ENCODE measurements at places on chromosomes 1 and 21.

GRCh38 chr21:17667256-17667655 is 54.6 kb upstream of the BTG3 start:
- no peak for DNase-seq

GRCh38 chr1:177891809-177892208 is 78.0 kb downstream of the SEC16B start:
- no peak for DNase-seq

- no peak for DNase-seq
These were observed 40.4 kb downstream of the RIMS3 start for GRCh38 chr1:40625076-40625475.

DNA sequence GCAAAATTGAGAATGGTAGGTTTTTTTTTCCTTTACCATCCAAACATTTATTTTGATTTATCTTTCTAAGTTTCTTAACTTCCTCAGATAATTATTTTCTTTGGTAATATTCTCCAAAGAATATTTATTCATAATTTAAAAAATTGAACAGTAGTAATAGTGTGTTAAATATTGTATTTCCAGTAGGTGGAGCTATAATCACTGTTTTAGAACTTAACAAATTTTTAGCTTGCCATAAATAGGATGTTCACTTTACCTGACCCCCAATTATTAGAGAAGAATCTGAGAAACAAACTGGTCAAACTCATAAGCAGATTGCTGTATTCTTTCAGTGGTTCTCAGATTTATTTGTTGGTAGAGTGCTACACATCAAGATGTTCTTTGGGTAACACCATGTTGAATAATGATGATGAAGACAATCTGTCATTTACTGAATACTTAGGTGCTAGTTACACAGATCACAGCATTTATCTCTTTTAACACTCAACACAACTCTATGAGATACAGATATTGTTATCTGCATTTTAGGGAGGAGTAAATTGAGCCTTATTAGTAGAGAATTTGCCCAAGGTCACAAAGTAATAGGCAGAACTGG is 82.4 kb upstream of the GPR88 start:
- DNase-seq, result peak; percentile 63

GRCh38 chr1:15154480-15155036 is 1.0 kb downstream of the TMEM51 start:
- DNase-seq, result no peak

DNA sequence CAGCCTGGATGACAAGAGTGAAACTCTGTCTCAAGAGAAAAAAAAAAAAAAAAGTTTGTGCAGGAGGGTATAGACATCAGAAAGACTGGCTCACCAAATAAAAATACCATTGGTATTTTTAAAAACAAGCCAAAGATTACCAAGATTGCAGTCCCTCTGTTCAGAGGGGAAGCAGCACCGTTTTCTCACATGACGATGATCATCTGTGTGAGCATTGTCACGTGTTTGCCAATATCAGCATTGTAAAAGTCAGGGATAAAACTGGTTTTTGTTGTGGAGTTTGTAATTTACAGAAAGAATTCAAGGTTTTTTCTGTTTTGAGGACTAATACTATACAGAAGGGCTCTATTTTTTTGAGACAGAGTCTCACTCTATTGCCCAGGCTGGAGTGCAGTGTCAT is 26.5 kb downstream of the ZNF362 start:
- DNase-seq, result no peak

- DNase-seq, result no peak
These were observed 121.2 kb upstream of the KCNJ6 start for GRCh38 chr21:38037416-38037815.

GRCh38 chr1:87926131-87926830 is 597.6 kb downstream of the LMO4 start:
- no peak for DNase-seq

- no peak for DNase-seq
These were observed 32.9 kb downstream of the UROD start for GRCh38 chr1:45044916-45045315.

GRCh38 chr1:199954699-199955098 is 72.8 kb upstream of the NR5A2 start:
- no peak for DNase-seq

GRCh38 chr21:37529649-37530048 is 163.1 kb downstream of the DYRK1A start:
- no peak for DNase-seq

- DNase-seq, result no peak
These were observed 794 bp downstream of the KRTAP12-3 start for GRCh38 chr21:44658541-44658910.

GRCh38 chr21:34262469-34262845 is 101.3 kb upstream of the KCNE2 start:
- no peak for DNase-seq

GRCh38 chr1:17301767-17302166 is 6.2 kb upstream of the PADI4 start:
- DNase-seq, result no peak

GRCh38 chr1:32877211-32878110 is 6.7 kb upstream of the FNDC5 start:
- DNase-seq, result no peak

DNA sequence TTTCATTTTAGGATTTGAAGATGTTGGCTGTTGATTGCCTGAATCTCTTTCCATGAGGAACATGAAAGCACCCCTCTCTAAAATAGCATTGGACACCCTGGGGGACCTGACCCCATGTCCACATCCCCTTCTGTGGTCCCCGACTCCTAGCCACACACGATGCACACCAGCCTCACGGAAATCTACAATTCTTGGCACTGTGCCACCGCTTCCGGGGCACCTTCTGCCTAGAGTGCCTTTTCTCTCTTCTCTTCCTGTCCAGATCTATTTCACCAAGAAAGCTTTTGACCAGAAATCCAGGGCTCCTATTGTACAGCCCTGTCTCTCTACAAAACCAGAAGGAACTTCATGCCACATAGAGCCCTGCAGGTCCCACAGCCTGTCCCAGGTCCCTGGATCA is 50.3 kb downstream of the MYSM1 start:
- DNase-seq, result peak; percentile 15

DNA sequence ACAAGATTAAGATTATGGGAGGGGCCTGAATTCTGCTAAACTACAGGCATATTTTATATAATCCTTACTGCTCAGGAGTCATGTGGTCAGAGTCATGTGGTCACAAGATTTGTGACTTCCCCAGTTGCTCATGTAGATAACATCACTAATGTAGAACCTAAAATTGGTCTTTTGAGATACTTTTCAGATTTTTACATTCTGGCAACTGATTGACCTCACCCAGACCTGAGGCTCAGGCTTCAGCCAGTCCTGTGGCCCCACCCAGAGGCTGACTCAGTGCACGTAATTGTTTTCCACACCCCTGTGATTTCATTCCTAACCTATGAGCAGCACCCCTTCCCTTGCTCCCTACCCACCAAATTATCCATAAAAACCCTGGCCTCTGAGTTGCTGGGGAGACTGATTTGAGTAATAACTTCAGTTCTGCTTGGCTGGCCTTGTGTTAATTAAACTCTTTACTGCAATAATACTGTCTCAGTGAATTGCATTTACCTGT is 41.7 kb upstream of the ZNF326 start:
- peak; percentile 33 for DNase-seq

- DNase-seq, result no peak
These were observed 29.3 kb upstream of the COL6A2 start for GRCh38 chr21:46068516-46069079.

DNA sequence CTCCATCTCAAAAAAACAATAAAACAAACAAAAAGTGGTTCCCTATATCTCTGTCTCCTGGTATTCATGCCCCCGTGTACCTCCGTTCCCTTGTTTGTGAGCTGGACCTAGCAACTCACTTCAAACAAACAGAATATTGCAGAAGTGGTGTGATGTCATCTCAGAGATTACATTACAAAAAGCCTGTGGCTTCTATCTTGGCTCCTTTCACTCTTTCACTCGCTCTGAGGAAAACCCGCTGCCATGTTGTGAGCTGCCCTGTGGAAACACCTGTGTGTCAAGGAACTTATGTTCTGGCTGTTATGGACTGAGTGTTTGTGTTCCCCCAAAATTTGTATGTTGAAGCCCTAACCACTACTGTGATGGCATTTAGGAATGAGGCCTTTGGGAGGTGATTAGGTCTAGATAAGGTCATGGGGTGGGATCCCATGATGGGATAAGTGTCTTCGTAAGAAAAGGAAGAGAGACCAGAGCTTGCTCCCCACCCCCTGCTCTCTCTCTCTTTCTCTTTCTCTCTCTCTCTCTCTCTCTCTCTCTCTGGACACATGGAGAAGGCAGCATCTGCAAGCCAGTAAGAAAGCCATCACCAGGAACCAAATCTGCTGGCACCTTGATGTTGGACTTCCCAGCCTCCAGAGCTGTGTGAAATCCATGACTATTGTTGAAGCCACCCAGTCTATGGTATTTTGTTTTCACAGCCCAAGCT is 7.4 kb upstream of the HYI start:
- no peak for DNase-seq

GRCh38 chr1:11134251-11134897 is 34.7 kb upstream of the EXOSC10 start:
- DNase-seq, result no peak

GRCh38 chr1:41286486-41286885 is 44.4 kb upstream of the SCMH1 start:
- DNase-seq, result no peak

DNA sequence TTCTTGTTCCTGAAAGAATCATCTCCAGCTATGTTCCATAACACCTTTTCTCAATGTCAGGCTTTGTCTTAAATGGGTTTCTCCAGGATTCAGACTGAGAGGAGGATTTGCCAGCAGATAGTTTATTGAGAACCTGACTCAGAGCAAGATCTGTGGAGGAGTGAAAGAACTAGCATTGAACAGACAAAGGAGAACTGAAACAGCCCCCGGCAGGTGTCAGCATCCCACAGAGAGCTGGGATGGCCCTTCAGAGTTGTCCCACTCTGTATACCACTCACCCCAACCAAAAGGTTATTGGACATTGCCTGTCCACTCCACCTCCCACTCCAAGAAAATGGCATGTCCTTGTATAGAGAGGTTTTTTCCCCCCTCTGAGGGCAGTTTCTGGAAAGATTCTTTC is 270.7 kb downstream of the PAPPA2 start:
- DNase-seq, result no peak

DNA sequence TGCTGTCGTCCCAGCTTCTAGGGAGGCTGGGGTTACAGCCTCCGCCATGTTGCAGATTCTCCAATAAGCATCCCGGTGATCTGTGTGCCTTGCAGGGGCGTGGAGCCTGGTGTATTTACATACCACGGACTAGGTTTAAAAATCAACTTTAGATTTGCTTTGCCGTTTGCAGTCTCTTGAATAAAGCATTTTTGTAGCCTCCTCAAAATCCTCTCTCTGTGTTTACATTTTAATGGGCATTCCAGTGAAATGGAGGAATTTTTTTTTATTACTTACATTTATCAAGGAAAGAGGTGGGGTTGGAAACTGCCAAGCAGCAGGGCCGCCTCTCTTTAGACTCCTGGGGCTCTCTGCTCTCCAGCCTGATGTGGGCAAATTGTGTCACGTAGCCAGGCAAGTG is 437.5 kb upstream of the VAMP3 start:
- DNase-seq, result no peak

- no peak for DNase-seq
These were observed 656.1 kb upstream of the NEGR1 start for GRCh38 chr1:72938408-72938807.

DNA sequence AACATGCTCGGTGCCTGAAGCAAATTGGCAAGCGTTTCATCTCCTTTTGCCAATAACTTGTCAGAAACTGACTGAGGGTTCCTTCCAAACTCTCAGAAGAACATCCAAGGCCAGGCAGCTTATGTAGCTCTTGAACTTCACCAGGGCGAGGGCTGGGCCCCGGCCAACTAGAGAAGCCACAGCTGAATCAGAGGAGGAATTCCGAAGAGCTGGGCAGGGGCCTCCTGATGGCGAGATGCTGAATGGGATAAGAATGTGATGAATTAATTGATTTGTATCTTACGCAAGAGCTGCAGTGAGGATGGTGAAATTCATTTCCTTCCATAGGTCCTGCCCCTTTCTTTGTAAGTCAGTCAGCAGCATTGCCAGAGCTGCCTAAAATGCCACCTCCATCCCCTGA is 345.8 kb downstream of the KIF26B start:
- DNase-seq, result no peak

GRCh38 chr1:111559736-111560279 is 56.4 kb upstream of the ADORA3 start:
- no peak for DNase-seq

GRCh38 chr1:153277852-153278251 is 18.4 kb downstream of the LORICRIN start:
- no peak for DNase-seq

GRCh38 chr1:95023399-95024043 is 49.2 kb downstream of the ALG14 start:
- no peak for DNase-seq

DNA sequence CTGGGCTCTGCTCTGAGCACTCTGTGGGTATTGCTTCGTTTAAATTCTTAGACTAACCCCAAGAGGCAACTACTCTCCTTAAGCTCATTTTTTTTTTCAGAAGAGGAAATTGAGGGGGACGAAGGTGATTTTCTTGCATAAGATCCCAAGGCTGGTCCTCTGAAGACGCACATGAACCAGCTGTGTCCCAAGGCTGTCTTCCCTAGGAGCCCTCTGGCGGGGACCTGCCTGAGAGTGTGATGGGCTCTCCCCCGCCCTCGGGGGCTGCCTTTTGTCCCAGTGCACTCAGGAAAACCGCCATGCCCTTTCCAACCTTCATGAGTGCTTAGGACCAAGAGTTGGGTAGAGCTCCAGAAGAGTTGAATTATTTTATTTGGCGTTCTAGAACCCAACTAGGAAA is 21.7 kb downstream of the UMODL1 start:
- DNase-seq, result no peak

DNA sequence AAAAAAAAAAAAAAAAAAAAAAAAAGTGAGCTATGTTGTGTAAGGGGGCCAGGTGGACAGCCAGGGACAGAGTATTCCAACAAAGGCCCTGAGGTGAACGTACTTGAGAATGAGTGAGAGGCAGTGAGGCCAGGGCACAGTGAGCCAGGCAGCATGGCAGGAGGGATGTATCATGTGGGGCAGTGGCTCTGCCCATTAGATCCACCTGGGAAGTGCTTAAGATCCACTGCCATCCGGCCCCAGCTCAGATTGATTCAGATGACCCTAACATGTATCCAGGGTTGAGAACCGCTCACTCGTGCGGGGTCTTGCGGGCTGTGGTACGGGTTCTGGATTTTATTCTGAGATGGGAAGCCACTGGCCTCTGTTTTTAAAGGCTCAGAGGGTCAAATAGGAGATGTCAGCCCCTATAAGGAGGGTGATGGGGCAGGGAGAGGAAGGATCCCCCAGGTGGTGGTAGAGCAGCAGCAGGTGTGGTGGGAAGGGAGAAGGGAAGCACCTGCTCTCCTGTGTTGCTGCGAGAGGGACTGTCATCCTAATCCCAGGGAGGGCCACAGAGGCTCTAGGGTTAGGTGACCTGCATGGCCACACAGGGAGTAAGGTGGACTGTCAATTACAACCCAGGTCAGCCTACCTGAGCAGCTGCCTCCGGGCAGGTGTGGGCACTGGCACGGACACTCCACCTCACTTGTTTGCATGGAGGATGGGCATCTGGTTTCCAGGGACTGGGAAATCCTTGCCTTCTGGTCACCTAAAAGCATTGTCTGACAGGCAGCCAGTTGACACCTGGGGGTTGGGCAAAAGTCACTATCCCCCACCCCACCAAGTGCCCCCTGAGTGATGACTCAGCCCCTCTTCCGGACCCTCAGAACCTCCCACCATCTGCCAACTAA is 31.6 kb downstream of the CDK18 start:
- no peak for DNase-seq
